ENCODE measurements at places on chromosomes 2 and 18.

DNA sequence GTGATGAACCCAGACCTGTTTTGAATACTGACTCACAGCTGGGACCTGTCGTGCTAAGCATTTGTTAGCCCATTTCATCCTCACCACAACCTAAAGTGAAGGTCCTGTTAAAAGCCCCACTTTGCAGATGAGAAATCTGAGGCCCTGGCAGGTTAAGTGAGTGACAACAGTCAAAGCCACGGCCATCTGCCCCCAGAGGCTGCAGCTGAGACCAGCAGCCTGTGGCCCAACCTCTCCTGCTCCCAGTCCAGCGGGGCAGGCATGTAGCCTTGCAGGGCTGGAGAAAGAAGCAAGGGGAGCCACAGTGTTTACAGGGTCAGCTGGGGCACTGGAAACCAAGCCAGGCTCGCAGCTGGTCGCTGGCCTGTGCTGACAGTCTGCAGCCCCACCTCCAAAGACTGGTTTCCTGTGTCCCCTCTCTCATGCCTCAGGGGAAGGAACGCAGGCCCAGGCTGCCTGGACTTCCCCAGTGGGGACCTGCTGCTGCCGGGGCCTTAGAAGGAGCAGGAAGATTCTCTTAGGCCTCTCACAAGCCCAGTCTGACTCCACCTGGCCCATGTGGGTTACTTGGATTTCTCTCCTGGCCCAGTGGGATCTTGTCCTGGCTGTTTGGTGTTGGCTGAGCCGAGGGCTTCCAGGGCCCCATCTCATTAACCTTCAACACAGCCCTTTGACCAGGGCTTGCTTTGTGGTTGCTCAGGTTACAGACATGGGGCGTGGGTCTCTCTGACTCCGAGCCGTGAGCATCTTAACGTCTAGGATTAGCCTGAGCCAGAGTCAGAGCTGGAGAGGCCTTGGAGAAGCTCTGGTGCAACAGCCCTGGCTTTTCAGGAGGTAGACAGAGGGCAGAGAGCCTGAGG, 1.7 kb downstream of the INPP5D start:
- no peak for DNase-seq

- no peak for DNase-seq
Measured at GRCh38 chr2:210046851-210047500, 44.5 kb downstream of the RPE start.

DNA sequence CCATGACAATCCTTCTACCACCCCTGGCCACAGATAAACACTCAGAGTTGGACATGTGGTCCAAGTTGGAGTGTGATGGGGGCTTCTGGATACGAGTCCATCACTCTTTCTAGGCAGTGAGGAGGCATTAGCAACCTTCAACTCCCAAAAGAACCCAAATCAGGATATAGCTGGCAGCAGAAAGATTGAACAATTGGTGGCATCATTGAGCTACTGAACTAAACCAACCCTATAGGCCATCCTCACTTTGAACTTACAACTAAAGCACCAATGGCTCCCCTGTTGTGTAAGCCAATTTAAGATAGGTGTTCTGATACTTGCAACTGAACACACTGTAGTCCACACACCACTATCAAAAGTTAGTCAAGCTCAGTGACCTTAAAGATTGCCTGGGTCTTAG, 24.0 kb upstream of the MARCO start:
- DNase-seq, result no peak

- no peak for DNase-seq
Measured at GRCh38 chr2:99607861-99608491, 118.2 kb upstream of the REV1 start.

DNA sequence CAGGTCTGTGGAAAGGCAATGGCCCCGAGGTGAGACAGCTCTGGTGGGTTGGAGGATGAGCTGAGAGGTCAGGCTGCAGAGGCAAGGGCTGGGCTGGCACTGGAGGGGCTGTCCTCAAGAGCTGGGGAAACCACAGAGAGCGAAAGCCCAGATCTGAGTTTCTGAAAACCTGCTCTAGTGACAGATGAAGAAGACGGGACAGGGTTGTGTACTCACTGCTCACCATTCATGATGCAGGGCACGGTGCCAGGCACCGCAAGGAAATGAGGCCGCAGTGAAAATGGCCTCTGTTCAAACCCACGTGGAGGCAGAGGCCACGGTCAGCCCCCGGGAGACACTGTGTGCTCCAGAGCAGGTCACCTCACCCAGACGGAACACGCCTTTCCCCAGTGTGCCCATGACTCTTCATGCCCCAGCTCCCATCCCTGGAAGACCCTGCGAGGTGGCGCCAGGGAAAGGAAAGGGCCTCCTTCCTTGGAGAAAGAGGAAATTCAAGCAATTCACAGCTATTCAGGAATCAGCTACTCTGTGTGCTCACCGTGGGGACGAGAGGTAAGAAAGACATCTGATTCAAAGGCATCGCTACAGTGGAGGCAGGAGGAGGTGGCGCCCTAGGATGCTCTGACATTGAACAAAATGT, 24.3 kb upstream of the ID2 start:
- no peak for DNase-seq

GRCh38 chr2:157593411-157593810, 35.3 kb downstream of the ACVR1C start:
- DNase-seq, result no peak

- no peak for DNase-seq
Measured at GRCh38 chr2:38656866-38657480, 8.9 kb upstream of the GALM start.

- DNase-seq, result no peak
Measured at GRCh38 chr2:105928563-105928962, 183.9 kb downstream of the NCK2 start.

GRCh38 chr2:235399895-235400294, 93.9 kb upstream of the AGAP1 start:
- DNase-seq, result no peak

DNA sequence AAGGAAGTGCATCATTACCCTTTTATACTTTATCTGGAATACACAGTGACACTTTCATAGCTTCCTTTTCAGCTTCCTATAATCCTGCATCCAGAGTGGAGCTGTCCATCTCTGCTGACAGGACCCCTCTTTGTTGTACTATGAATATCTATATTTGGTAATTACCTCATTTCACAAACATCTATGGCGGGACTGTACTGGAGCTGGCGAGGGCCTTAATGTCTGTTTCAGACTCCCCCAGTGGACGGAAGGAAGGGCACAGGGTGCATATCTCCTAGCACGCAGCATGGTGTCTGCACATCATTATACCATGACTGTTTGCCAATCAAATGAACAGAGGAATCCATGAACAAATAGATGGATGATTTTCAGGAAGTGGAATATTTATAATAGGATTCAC, 142.3 kb downstream of the SOX11 start:
- no peak for DNase-seq

GRCh38 chr2:173696274-173696673, 268.9 kb downstream of the SP3 start:
- no peak for DNase-seq

- no peak for DNase-seq
Measured at GRCh38 chr2:69577467-69578197, 65.9 kb downstream of the AAK1 start.

DNA sequence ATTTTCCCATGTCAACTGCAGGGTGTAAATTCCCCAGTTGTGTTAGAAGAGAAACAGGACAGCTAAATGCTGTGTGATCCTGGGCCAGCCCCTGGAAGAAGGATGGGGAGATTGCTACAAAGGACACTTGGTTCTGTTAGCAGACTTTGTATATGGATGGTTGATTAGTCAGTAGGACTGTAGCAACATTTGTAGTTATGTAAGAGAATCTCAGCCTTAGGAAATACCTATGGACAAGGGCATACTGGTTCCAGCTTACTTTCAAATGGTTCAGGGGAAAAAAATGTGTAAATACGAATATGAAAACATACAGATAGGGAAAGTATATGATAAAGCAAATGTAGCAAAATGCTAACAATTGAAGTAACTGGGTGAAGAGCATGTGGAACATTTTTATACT, 47.6 kb downstream of the GNAL start:
- DNase-seq, result no peak

GRCh38 chr18:47997338-47997780, 66.9 kb upstream of the SMAD2 start:
- no peak for DNase-seq

DNA sequence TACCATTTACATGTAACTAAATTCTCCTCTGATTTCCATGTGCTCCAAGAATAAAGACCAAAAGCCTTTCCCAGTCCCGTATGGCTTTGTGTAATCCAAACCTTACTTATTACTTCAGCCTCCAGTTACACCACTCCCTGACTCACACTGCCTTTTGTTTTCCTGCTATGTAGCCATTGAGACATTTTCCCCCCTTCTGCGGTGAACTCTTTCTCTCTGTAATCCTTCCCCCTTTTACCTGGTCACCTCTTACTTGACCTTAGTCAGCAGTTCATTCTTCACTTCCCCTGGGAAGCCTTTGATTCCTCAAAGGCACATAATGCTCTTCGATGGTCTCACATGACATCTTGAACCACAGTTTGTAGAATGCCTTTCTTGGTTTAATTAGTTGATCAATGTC, 256.0 kb upstream of the FANCL start:
- DNase-seq, result no peak

GRCh38 chr2:3634596-3635121, 23.3 kb upstream of the ALLC start:
- DNase-seq, result no peak

- DNase-seq, result no peak
Measured at GRCh38 chr2:186891185-186891621, 42.2 kb upstream of the ZSWIM2 start.

- no peak for DNase-seq
Measured at GRCh38 chr18:60372596-60372995, at the start of gene MC4R. Gene MC4R, minus strand, starts transcription at chr18:60372775. Its CDS starts 426 bp downstream, at chr18:60372349.

DNA sequence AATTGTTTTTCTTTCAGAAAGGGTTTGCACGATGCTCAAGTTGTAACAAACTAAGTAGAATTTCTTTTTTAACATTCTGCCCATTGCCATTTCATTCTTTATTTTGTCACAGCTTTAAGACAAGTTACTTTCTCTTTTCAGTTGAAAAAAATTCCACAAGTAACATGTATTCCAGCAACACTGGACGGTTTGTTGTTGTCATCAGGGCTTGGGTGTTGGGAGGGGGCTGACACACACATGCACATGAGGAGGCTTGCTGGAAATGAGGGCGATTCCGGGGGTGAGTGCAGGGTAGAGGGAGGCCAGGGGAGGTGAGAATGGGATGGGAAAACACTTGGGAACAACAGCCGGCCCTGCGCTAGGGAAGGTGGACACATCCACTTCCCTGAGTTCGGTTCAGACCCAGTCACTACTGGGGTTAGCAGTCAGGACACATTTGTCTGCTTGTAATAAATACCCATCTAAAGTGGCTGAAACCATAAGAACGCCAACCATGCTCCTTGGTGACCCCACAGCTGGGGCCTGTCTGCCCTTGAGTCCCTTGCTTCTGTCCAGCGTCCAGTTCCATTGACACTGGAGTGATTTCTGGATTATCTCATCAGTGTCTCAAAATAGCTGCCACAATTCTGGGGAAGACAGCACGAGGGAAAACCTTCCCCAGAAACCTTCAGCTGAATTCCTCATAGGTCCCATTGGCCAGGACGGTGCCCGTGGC, 141.8 kb upstream of the BCL2L11 start:
- DNase-seq, result no peak

GRCh38 chr2:12534646-12535263, 182.0 kb upstream of the TRIB2 start:
- no peak for DNase-seq

DNA sequence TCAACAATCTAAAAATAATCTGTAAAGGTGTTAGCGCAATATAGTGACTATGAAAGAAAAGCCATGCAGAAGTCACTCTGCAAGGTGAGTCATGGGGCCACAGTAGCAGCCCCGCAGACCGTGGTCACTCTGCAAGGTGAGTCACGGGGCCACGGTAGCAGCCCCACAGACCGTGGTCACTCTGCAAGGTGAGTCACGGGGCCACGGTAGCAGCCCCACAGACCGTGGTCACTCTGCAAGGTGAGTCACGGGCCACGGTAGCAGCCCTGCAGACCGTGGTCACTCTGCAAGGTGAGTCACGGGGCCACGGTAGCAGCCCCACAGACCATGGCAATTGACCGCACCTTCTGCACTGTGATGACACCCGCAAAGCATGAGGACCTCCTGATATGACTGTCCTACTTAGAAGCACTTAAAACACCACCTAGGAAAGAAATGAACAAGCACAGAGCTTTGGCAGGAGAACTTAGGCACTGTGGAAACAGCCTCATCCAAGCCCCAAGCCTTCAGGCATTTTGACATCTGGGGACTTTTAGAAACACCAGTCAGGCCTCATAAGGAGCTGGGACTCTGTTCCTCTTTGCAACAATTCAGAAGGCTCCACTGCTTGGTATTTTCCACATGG, 70.1 kb downstream of the LDLRAD4 start:
- no peak for DNase-seq

- no peak for DNase-seq
Measured at GRCh38 chr2:128556089-128556488, 237.4 kb upstream of the HS6ST1 start.

GRCh38 chr2:107363806-107364205, 462.9 kb upstream of the RGPD4 start:
- DNase-seq, result no peak

GRCh38 chr2:222715742-222716141, 44.3 kb downstream of the MOGAT1 start:
- DNase-seq, result no peak

- no peak for DNase-seq
Measured at GRCh38 chr2:219967247-219968245, 340.1 kb downstream of the SLC4A3 start.

DNA sequence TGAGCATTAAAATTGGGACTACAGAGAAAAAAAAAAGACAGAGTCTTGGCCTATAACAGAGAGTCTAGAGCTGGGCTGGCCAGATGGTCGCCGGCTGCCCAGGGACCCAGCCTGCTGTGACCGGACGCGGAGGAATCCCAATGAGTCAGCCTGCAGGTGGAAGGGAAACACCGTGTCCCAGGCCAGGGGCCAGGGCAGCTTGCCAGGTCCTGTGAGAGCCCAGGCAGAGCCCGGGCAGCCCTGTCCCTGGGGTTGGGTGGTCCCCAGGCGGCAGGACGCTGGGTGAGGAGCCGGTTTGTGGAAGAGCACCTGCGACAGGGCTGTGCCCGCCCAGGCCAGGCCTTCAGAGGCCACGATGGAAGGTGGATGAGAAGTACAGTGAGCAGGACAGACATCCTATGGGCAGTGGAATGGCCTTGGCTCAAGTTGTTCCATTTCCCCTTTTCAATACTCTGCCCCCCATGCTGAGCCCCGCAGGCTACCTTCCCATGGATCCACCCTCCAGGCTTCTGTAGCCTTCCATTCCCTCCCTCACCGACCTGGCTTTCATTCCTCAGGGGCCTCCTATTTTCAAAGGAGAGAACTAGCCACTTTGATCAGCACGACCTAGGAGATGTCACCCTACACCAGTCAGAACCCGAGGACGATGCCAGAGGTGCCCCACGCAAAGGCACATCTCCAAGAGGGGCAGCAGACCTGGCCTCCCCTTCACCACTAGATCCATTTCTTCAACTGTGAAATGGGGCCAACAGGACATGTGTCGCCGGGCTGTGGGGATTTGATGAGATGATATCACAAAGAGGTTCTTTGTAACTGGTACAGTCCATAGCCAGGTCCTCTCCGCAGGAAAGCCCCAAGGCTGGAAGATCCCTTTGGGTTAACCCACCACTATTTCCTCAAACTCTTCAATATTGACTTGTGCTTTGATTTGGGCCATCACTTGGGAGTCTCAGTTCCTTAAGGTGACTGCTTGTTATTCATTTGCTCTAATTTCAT, 87.5 kb downstream of the POLR1A start:
- DNase-seq, result no peak

Measured in activated T-helper 1 cell treated with anti-CD3 and anti-CD28 coated beads, Interleukin-2, amount 50 U/mL, for 16 hours (primary cell).